ENCODE measurements at places on chromosomes 5 and 9.
A peak's percentile ranks its signal among the peaks of the same experiment; 100 is the strongest.

DNA sequence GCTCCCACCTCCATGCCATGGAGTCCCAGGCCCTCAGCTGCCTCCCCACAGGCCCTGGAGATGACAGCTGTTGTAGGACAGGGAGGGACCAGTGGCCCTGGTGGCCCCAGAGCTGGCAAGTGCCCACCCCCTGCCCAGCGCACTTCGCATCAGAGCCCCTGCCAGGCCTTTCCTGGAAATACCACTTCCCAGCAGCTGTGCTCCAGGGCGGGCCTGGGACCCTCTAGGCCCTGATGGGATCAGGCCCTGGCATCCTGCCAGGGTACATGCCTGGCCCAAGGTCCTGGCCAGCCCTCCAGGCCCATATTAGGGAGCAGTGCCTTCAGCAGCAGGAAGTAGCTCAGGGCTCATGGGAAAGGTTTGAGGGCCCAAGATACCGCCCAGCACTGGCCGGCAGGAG is 2.5 kb downstream of the KCNT1 start:
- DNase-seq: peak; percentile 77

DNA sequence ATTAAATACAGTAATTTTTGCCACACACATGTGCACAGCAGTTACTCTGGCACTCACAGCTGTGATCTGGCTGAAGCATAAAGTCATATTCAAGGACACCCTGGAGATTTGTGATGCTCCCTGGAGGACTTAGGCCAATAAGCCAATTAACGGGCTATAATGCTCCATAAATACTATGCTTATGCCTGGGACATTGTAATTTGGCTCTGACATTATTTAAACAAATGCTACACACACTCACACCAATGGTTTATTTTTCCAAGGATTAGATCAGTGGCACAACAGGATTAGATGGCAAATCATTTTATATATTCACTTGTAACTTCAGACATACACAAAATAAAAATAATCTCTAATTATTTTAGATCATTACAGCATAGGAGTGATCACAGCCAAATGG is 111.2 kb downstream of the LMNB1 start:
- no peak for DNase-seq

GRCh38 chr9:127049044-127049443 is 73.4 kb downstream of the ANGPTL2 start:
- peak; percentile 54 for DNase-seq

- DNase-seq: no peak
Observed at GRCh38 chr5:54936201-54936600, 49.2 kb downstream of the ESM1 start.

DNA sequence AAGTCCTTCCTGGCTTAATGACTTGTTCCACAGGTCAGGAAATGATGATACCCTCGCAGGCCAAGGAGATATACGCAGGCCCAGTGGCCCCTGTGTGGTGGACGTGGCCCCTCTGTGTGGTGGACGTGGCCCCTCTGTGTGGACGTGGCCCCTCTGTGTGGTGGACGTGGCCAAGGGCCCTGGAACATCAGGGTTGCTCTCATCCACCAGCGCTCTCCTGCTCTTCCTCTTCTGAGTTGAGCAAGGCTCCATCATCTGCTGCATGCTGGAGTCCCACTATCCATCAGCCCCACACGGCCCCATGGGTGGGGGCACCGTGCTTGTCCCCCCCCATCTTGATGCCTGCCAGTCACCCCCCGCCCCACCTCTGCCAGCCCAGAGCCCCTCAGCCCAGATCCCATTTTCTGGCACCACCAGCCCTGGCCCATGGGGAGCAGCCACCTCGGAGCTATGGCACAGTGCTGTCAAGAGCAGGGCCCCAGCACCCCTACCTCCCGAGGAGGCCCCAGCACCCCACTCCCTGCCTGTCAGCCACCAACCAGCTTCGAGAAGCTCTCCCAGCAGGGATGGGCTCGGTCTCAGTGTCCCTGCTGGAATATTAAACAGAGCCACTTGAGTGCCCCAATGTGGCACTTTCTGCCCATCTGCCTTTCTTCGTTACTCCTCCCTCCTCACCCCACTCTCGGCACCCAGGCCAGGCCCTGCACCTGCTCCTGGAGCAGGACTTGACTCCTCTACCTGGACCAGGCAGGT is 8.1 kb downstream of the LRRC14B start:
- DNase-seq: peak; percentile 13

- DNase-seq: no peak
Observed at GRCh38 chr5:138913773-138914172, 38.6 kb upstream of the LRRTM2 start.

DNA sequence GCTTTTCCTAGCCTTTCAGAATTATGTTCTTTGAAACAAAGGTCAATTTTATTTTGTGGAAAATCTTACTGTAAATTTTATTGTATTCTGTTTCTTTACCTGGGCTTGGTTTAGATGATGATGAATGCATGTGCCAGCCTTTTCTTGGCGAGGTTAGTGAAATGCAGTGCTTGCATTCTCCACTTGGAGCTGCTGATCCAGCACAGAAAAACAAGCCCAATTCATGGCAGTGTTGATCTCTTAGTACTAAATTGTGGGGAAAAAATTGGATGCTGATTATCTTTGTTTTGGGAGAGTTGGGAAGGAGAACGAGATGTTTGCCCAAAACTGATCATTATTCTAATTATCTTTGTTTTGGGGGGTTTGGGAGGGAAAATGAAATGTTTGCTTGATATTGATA is 3.7 kb downstream of the HABP4 start:
- peak; percentile 30 for DNase-seq

- no peak for DNase-seq
Observed at GRCh38 chr9:19748278-19749126, 40.3 kb downstream of the SLC24A2 start.

DNA sequence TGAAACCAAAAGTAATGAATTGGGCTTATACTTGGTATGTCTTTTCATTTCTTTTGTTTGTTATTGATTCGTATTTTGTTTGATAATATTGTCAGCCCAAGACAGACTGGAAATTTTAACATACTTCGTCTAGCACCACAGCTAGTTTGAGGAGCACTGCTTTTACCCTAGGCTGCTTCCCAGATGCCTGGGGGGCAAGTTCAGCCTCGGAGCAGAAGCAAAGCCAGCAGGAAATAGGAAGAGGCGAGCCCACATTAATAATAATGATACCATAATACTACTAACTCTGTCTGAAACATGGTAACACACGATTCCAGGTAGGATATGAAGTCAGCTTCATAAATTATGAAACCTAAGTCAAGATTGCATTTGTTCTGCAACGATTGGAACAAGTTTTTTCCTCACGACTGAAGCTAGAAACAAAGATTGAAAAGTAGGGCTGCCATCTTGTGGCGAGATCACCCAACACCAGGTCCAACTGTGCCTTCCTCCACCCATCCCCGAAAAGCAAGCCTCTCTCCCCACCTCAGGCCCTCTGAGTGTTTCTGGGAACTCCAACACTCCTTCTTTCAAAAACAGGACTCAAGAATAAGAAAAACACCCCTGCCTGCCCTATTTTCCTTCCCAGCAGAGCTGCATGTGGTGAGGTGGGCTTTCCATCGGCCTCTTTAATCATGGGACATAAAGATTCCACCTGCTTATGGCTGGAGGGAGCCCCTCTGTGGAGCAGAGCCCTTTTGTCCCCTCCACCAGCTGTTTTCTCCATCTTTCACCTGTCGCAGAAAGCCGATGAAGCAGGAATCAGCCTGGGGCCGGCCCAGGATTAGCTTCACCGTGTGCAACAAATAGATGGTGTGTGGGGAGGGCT is 236.4 kb downstream of the CAAP1 start:
- DNase-seq: peak; percentile 44

DNA sequence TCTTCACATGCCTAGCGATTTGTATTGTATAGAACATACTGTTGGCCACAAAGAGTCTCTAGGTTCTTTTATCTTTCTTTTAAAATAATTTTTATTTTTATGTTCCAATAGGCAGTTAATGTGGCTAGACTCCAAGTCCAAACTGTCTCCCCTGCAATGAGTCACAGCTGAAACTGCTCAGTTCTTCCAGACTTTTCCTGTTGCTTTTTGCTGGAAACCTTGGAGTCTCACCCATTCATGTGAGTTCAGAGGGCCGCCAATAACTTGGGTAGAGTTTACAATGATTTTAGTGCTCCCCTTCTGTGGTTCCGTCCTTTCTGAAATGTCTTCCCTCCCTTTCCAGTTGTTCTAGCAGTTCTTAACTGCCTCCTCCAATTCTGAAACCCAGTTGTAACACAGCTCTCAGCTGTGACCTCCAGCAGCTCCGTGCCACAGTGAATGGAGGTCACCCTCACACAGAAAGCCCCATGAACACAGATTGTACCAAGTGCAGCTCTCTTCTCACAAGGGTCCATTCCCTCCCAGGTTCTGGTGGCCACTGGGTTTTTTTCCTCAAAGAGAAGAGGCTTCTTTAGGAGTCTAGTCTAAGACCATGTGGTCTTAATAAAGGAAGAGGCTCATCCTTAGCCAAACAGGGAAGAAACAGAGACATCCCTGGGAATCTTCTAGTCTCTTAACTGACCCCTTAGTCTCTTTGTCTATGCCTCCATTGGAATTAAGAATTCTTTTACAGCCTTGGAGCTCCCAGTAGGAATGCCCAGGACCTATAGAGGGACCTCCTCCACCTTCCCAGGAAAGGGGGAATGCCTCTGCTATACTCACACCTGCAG is 198.5 kb downstream of the SPOCK1 start:
- DNase-seq: no peak

DNA sequence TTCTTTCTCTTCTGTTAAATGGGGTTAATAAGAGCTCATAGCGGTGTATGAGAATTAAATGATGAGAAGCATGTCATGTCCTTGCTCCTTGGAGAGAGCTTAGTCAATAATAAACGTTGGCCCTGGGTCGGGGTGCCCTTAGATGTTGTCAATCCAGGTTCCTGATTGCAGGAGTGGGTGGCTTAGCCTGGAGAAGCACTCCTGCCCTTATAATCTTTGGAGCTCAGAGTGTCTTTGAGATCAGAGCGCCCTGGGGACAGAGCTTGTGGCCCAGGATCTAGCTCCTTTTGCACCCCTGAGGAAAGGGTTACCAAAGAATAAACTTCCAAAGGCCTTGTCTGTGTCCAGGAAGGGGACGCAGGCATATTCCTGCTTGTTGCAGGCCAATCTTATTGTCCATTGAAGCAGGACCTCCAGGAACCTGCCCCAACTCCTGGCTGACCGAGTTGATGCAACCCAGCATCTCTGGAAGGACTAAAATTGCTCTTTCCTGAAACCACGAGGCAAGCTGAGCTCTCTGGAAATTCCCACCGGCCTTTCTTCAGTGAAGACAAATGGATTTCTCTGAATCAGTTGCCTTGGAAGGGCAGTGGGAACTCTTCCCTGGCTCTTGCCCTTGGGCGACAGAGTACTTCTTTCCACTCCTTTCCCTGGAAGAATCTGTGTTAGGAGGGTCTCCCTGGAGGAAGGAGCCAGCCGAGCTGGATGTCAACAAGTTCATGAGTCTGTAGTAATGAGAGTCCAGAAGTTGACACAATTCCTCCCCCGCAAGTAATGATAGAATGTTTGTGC is 6.4 kb upstream of the AMBP start:
- no peak for DNase-seq

DNA sequence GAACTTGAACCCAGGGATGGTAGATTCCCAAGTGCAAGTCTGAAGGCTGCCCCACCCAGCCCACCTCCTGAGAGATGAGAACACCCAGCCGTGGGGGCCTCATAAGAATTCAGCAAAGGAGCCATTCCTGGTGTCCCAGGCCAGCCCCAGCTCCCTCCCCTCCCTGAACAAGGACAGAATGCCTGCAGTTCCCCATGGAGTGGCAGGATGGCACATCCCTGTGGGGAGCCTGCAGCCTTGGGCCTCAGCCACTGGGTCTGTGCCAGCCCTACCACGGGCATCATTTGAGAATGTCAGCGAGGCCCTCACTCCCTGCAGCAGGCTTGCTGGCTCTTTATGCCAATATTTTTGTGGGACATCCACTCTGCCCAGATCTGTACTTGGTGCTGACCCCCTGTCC is 36.2 kb upstream of the RAPGEF1 start:
- no peak for DNase-seq

DNA sequence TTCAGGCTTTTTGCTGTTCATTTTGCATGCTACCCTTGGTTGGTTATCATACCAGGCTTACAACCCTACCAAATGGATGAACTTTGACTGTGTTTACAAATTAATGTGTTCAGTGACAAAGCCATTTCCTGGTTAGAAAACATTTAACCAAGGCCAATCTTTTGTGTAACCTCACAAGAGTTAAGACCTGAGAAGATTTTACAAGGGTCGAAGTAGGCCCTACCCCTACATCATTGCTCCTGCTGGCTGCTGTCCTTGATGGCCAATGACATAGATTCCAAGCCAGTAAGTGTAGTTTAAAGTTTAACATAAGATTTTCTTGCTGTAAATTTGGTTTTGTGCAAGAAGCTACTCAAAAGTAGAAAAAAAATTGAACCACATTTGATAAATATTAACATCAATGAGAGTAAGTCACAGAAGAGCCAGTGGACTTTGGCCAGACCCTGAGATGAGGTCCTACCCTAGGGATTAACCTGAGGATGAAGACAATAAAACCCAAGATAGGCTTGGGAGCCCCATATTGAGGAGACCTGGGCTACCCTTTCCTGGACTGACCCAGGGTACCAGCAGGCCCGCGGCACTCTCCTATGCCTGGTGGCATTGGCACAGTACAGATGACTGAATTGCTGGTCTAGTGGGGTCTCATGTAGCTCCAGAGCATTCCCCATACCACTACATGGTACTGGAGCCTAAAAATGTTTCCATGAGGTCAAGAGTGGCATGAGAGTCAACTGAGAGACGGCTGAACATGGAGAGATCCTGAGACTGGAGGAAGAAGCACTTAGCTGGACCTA is 8.3 kb downstream of the C1QTNF3 start:
- DNase-seq: no peak

DNA sequence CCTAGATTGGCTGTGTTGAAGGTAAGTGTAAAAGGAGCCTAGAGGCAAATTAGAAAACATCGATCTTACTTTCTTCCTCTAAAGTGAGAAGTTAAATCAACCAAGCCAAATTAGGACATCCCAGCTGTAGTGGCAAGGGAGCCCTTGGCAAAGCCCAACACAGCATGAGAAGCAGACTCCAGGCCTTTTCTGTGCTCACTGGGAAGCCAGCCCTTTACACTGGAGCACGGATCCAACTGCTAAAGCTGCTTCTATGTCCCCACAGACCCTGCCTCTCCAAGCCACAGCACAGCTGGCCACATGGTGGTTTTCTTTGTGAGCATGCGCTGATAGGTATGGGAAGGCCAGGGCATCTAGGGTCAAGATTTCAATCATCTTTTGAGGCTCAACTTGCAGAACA is 94.1 kb downstream of the APBA1 start:
- peak; percentile 45 for DNase-seq

- peak; percentile 82 for DNase-seq
Observed at GRCh38 chr9:131238402-131239021, 37.8 kb downstream of the FAM78A start.

- DNase-seq: no peak
Observed at GRCh38 chr9:6758248-6758497, 400 bp downstream of the KDM4C start.

Measured in right hindlimb (tissue), 1 donor.